Cardiac fibroblast (primary cell): ENCODE measurements at places on chromosomes 12 and 14.

- DNase-seq: no peak
Measured at GRCh38 chr14:73731111-73731510, 16.9 kb upstream of the PNMA1 start.

DNA sequence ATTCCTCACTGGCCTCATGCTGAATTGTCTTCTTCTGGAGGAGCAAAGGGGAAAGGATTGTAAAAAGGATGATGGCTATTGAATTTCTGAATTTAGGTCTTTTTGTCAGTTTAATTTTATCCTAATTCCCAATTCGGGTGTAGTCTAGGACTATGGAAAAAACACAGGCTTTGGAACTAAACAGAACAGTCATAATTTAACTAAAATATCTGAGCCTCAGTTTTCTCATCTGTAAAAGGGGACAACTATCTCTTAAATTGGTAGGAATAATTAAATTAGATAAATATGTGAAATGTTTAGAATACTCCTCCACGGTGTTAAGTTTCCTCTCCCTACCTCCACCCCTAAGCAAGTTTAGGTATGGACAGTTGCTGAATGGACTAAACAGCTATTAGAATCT, 3.2 kb upstream of the SP1 start:
- DNase-seq: no peak

DNA sequence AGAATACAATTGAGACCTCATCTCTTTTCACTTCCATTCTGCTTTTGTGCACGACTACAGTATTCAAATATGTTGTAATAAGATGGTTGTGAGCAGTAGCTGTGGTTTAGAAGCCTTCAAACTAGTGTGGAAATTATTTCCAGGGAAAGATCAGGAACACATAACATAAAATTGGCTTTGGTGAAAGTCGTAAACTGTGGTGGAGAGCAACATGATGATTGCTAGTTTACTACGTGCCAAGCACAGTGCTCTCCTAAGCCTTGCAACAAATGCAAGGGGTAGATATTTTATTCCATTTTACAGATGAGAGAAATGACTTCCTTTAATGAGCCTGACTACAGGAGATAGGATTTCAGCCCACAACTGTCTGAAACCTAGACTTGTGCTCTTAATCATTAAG, 172.4 kb upstream of the LMNTD1 start:
- DNase-seq: no peak

GRCh38 chr12:46101485-46101869, 111.1 kb upstream of the SCAF11 start:
- no peak for DNase-seq

GRCh38 chr14:54208751-54209150, 188.1 kb upstream of the CDKN3 start:
- DNase-seq: no peak

GRCh38 chr14:73459959-73460358, 1.6 kb upstream of the NUMB start:
- peak; percentile 55 for DNase-seq
